Fibroblast of skin of scalp (primary cell): ENCODE measurements at places on chromosomes 7 and 10.

GRCh38 chr7:29748286-29749099 is 57.8 kb upstream of the WIPF3 start:
- DNase-seq = peak; percentile 52

DNA sequence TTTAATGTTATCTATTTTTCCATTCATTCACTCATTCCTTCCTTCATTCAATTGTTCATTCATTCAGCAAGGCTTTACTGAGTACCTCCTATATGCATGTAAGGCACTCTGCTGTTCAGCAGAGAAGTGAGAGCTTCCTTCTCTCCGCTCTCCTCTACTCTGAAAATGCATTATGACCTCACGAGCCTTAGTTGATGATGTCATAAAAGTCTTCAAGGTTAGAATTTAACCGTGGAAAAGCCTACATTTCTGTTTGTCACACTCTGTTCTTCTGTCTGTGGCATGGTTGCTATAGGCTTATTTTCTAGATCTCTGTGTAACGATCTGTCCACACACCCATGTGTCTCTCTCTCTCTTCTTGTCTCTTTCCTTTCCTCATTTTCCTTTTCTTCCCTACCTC is 17.1 kb downstream of the ODAD2 start:
- no peak for DNase-seq

- DNase-seq = no peak
Measured at GRCh38 chr10:128867210-128867609, 599.8 kb upstream of the MGMT start.

DNA sequence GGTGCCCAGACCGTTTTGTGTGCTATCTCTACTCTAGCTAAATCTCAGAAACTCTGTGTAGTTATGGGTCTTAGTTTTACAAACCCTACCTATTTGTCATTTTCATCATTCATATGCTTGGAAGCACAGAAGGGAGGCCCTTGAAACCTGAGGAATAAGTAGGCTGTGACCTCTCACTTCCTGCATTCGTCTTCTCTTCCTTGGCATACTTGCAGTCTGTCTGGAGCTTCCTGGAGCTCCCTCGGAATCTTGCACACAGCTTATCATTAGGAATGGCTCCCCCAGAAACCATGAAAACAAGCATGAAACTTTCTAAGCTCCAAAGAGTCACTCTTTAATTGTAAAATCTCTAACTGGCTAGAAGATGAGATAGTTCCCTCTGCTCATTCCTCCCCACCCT is 376.9 kb upstream of the MYO3A start:
- DNase-seq = no peak

DNA sequence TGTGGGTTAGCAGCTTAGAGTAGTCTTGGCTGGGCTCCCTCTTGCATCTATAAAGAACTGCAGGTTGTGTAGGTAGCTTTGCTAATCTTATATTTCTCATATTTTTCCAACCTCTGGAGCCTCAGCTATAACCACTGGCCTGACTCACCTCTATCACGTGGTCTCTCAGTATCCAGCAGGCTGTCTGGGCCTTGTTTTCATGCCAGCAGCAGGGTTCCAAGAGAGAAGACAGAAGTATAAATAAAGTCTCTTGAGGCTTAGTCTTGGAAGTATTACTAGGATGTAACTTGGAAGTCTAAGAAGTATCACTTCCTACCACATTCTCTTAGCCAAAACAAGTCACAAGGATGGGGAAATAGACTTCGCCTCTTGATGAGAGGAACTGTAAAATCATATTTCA is 73.3 kb downstream of the WIPF3 start:
- peak; percentile 47 for DNase-seq
